Activated gamma-delta T cell treated with Interleukin-2 at 50 U/mL for 16 hours (primary cell): ENCODE measurements at places on chromosomes 4 and X.

DNA sequence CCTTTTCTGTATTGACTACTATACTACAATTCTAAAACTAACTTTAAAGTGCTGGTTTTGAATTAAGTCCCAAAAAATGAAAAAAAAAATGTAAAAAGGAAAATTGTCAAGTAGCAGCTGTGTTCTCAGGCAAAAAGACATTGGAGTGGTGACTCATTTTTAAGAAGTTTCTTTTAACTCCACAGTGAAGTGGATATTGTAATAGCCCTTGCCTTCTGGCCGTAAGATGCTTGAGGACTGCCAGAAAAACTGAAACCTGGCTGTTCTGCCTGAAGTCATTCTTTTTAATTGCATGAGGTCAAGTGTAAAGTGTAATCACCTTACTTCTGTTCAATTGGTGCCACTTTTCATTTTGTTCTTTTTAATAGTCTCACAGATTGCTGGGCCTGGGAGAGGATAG lies 28.9 kb downstream of the SPANXD start:
- no peak for DNase-seq

- no peak for DNase-seq
These were observed 28.6 kb upstream of the NAF1 start for GRCh38 chr4:163195247-163195765.

- no peak for DNase-seq
These were observed 21.4 kb upstream of the FAM9B start for GRCh38 chrX:9055354-9055753.

DNA sequence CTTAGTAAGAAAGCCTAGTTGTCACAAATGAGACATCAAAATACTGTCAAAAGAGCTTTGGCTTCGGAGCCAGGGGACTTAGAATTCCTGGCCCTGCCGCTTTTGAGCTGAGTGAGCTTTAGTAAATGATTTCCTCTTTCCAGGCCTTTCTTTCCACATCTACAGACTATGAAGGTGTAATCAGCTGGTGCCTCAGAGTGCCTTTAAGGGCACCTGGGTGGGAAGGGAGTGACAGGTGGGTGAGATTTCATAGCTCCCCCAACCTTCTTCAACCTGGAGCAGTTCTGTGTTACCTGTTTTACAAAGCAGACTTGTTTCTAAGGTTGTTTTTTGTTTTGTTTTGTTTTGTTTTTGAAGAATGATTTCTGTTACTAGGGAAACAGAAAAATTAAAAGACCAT lies 154.7 kb upstream of the BOD1L1 start:
- DNase-seq = no peak

DNA sequence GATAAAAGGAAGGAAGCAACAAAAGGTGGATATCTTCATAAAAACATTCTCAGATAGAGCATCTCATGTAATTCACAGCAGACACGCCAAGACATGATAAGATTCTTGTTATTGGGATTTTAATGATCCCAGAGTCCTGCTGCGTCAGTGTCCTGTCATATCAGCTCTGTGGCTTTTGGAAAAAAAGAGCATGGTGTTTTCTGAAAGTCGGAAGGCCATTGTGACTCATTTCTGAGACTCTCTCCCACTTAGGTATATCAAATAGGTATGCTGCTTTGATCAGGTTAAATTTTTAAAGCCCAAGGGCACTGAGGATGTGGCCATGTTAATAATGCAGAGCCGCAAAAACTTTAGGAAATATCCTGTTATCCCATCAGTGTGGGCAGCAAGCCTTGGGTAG lies 481.0 kb downstream of the KCNIP4 start:
- DNase-seq = no peak

GRCh38 chrX:46607916-46608315 lies 34.4 kb downstream of the CHST7 start:
- no peak for DNase-seq

DNA sequence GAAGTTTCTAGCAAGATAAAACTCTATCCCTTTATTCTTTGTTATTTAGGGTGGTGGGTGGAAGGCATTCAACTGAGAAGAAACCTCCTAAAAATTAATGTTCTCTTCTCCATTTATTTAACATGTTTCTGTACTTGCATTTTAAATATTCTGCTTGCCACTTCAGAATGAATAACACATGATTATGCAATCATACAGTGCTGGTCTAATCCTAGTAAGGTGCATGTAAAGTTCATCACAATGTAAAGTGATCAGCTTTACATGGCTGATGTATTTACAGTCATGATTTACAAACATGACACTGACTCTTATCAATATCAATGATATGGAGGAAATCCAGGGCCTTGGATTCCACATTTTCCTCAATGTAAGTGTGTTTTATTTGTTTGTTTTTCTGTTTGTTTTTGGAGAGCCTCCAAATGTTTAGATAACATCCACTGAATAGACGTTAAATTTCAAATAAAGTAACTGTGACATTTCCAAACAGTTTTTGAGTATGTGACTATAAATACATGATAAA lies 342.1 kb upstream of the CTSO start:
- DNase-seq = no peak

DNA sequence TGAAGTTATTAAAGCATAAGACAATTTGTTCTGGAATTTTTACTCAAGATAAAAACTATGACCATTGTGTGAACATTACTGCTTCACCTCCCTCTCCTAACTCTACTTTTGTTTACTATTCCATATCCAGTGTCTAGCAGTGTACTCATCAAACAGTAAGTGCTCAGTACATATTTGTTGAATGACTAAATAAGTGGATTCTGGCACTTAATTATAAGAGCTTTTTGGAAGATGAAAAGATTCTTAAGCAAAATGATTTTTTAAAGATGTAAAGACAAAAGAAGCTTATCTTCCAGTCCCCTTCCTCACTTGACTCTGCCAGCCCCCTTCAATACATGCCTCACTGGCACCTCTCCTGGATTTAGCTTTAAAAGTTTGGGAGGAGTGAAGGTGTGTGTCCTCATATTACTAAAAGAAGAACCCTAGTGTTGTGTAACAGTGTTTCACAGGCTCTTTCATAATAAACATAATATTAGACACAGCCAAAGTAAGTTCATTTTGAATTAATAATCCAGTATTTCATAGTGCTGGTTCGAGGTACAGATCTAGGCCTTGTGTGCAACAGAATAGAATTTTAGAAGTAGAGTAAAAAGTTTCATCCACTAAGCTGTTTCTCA lies 53.0 kb downstream of the GAB1 start:
- no peak for DNase-seq

- no peak for DNase-seq
These were observed 52.7 kb downstream of the AMER1 start for GRCh38 chrX:64152857-64153256.
